RWPE2 (cell line): ENCODE measurements at places on chromosomes 1 and 21.
A peak's percentile ranks its signal among the peaks of the same experiment; 100 is the strongest.

DNA sequence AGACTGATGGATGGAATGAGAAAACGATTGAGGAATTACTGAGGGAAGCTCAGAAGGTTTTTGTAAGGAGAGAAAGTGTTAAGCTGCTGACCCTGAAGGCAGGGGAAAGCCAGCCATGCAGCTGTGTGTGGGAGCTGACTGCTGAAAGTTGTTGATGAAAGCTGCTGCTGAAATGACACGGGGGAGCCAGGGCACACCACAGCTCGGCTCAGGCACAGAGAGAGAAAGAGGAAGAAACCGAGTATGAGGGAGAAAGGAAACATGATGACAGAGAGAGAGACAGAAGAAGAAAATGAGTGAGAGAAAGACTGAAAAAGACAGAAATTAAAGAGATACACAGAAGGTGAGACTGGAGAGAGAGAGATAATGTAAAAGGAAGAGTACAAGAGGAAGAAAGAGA, 115.5 kb downstream of the LRRC53 start:
- no peak for DNase-seq

DNA sequence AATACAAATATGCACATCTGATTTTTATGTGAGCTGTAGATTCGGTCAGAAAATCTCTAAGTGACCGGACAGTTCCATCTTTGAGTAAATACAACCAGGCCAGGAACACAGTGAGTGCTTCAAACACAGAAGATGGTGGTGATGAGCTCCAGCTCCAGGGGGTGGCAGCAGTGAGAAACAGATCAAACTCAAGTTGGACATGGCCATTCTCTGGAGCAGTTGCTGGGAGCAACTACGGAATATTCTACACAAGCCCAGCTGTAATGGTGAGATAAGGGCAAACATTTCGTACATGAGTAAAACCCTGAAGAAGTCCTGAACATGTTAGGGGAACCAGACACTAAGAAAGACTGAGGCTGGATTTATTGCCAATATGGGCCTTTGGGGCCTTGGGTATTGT, 100.7 kb downstream of the BARHL2 start:
- no peak for DNase-seq

DNA sequence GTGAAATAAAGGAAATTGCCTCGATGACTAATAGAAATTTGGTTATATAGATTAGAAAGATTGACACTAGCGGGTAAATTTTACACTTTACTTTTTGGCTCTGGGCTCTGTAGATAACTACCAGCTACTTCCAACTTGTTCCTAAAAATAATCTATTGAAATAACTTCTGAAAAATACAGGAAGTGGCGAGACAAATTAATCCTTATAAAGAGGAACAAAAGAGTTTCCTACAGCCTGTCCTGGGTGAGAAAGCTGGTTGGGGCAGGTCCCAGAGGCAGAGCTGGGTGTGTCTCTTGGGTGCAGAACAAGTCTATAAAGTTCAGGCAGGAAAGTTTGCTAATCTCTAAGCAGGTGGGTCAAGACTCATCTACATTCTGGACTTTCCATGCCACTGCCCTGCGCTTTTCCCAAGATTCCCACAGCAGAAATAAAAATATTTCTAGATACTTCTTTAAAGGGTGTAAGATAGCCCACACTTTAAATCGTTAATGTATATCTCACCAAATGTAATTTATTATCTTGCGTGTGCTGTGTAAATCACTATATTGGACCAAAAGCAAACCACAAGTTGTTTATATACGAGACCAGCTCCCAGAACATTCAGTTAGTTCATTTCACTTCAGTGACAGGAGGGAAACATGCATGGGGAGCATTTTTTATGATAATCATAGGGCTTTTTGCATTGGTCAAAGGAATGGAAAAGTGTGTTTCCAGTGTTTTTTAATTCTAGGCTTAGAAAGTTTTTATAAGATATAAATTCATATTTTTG, 70.1 kb upstream of the NRIP1 start:
- DNase-seq, result no peak

- DNase-seq, result no peak
These were observed 35.4 kb downstream of the RBM11 start for GRCh38 chr21:14251336-14251735.

DNA sequence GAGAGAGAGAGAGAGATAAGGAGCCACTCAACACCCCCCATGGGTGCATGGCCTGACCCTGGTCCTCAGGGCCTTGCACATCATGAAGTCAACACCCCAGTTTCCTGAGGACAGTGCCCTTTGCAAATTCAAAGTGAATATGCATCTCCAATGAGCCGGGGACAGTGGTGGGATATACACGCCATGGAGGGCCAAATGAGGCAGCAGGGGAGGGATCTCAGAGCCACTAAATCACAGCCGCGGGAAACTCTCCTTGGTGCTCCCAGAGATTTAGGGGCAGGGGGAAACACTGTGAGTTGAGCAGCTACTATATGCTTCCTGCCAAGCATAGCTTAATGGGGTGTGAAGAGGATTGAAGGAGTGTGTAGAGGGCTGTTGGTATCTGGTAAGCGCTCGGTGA, 35.5 kb downstream of the MATN1 start:
- DNase-seq, result peak; percentile 19

DNA sequence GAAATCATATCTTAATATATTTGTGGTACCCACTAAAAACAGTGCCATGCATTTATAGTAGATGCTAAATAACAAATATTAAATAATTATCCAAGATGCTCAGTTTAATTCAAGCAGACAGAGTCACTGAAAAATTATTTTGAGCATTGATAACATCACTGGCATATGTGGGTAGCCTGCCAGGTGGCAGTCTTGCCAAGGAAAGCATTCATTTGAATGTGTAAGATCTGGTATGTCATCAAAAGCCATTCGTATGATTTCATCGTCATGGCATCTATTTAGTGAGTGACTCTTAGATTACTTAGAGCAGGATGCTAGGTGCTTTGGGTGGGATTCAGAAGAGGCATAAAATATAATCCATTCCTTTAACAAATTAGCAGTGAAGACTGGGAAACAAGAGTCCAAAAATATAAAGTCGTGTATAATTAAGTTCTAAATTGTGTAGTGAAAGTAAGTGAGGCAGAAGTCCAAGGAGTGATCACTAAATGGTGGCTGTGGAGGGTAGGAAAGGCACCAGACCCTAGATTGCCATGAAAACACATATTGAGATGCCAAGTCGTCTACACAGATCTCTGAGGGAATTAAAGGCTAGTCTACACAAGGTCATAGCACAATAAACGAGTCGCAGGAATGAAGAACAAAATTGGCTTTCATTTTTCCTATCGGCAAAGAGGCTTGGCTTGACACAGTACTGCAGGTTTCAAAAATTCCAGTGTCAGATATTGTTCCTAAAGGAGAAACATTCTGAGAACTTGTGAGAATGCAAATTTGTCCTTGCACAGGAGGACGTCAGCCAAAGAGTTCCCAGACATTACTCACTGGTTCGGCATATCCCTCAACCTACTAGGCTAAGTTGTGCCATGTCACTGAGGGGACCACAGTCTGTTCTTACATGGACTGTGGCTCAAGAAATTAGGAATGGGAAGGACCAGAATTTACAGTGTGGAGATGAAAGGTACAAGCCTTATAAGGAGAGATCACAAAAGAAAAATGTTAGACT, 130.8 kb downstream of the LYPLAL1 start:
- DNase-seq, result no peak

GRCh38 chr1:3922201-3922725, 22.2 kb upstream of the C1orf174 start:
- DNase-seq, result no peak

GRCh38 chr1:67264152-67264551, 43.5 kb upstream of the IL12RB2 start:
- no peak for DNase-seq

GRCh38 chr1:98055457-98055856, 134.6 kb upstream of the DPYD start:
- no peak for DNase-seq

DNA sequence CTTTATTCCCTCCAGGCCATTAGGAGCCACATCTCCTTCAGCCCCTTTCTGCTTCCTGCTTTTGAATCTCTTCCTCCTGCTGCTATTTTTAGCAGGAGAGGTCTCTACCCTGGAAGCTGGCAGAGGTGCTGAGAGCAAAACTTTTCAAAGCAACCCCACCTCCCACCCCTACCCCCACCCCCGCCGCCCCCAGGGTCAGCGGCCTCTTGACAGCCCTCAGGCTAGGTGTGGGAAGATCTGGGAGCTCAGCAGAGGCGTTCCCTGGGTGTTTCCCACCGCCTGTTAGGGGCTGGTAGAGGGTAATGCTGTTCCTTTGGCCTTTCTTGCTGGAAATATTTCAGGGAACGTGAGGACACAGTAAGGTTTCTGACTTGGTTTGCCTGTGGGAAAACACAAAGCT, 112.5 kb upstream of the CACHD1 start:
- no peak for DNase-seq

- DNase-seq, result no peak
These were observed 31.5 kb downstream of the TNFSF4 start for GRCh38 chr1:173175514-173176145.

DNA sequence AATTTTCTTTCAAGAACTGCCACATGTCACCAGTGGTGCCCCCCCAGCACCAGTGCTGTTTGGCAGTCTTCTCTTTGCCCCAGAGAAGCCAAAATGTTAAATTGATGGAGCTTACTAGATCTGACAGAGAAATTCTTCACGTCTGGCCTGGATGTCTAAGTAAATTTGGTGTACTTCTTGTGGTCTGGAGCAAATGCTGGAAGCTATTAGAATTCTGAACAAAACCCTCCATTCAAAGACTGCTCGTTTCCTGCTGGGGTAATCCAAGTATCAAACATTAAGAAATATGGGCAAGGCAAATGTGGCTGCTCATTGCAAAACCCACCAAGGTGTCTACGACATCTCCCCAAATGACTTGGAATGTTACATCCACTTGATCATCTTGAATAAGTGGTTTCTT, 92.3 kb downstream of the ROR1 start:
- no peak for DNase-seq

DNA sequence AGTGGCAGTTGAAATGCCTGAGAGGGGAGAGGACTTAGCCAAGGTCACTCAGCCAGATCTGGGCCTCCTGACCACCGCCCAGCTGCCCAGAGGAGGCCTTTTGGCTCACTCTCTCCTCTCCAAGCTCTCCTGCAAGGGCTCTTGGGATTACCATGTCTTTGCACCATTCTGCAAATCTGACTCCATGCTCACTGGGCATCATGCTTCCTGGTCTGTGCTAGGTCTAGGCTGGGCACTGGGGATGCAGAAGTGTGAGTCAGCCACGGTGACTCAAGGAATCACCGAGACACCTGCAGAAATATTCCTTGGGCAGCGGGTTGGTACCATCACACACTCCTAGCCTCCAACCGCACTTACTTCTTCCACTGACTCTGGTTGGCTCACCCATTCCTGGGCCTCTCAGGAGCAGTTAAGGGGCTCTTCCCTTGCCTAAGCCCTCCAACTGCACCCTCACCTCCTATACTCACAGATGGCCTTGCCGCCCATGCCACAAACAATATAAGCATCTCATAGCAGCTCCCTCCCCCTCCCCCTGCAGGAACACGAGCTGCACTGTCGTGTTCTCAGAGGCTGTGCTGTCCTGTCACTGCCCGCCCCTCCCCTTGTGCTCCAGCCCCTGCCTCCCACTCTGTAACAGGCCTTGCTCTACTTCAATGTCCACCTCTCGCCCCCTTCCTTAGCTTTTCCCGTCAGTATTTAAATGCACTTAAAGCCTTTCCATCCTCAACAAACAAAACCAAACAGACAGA, 34.8 kb downstream of the CDCP2 start:
- no peak for DNase-seq
